Activated effector memory CD4-positive, alpha-beta T cell treated with Interleukin-2 at 50 U/mL for 16 hours (primary cell): ENCODE measurements at places on chromosomes 2 and 18.

- DNase-seq = no peak
Measured at GRCh38 chr2:119170504-119170903, 12.0 kb upstream of the C1QL2 start.

DNA sequence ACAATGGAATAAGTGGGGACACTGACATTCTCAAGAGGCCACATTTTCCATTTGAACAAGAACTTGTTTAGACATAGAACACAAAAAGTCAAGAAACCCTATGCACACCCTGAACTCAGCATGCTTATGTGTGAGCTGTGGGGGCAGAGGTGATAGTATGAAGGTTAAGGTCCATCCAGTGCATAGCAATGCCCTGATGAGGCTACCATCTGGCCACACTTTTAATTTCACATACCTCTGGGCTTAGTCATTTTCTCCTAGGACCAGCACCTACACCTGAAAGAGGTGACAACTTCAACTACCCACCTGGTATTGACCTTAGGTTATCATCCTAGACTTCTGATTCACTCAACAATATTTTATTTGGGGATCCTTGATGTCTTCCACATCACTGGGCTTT is 139.8 kb downstream of the PIK3C3 start:
- no peak for DNase-seq

- DNase-seq = no peak
Measured at GRCh38 chr2:39989888-39990287, 210.8 kb upstream of the THUMPD2 start.

- DNase-seq = no peak
Measured at GRCh38 chr2:101160454-101160853, 9.3 kb upstream of the TBC1D8 start.

DNA sequence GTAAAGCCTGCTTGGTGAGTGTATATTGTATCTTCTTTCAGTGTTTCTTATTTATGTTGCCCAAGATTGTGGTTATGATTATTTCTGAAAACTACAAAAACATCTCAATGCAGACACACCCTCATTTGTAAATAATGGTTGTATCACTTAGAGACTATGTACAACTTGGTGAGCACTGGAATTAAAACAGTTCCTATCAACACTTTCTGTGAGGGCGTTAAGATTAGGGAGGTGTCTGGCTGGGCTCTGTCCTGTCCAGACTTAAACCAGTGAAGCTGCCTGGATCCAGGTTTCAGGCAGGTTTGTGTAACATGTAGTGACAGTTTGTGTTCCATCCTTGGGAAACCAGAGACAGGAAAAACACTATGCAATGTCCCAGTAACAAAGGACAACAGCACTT is 49.7 kb downstream of the CTAGE1 start:
- no peak for DNase-seq

- DNase-seq = no peak
Measured at GRCh38 chr2:35510636-35511035, 844.9 kb upstream of the CRIM1 start.

GRCh38 chr18:56172527-56172926 is 465.9 kb downstream of the TXNL1 start:
- no peak for DNase-seq

DNA sequence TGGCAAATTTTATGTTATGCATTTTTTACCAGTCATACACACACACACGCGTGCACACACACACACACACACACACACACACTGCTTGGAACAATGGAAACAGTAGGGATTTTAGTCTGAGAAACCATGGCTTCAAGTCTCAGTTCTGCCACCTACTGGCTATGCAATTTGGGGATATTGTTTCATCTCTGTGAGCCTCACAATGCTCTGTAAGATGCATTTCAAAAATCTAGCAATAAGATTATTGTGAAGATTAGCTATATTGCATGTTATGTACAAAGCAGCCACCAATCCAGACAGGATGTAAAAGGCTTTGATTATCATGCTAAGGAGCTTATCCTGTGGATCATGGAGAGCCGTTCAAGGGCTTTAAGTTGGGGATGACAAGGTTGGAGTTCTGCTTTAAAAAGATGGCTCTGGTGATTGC is 401.4 kb downstream of the NBAS start:
- DNase-seq = no peak

DNA sequence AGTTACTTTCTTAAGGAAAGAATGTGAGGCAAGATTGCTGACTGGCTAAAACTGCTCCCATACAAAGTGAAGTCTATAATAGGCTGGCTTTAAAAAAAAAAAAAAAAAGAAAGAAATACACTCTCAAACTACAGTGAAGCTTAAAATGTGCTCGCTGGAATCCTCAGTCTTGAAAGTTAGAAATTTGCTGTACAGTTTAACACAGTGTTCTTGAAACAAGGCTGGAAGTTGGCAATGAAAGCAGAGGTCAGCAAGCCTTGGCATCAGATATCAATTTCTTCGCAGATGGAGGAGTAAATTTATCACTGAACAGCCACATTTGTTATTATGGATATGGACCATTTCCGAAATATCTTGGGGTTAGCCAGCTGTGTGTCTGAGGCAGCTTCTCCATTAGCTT is 392.9 kb downstream of the ZNF516 start:
- DNase-seq = no peak

DNA sequence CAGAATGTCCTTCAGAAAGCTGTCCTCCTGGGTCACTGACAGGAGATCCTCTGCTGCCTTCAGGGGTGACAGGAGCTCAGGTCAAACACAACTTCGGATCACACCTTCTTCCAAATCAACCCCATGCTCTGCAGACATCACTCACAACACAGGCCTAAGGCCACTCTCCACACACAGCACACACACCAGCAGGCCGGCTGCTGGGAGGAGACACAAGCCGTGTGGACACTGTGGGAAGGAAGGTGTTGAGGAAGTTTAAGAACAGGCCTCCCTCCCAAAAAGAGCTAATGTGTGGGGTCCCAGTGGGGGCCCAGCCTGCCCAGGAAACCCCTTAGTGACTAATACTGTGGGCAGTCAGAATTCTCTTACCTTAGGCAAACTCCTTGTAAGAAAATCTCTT is 290.3 kb upstream of the ID2 start:
- DNase-seq = no peak

DNA sequence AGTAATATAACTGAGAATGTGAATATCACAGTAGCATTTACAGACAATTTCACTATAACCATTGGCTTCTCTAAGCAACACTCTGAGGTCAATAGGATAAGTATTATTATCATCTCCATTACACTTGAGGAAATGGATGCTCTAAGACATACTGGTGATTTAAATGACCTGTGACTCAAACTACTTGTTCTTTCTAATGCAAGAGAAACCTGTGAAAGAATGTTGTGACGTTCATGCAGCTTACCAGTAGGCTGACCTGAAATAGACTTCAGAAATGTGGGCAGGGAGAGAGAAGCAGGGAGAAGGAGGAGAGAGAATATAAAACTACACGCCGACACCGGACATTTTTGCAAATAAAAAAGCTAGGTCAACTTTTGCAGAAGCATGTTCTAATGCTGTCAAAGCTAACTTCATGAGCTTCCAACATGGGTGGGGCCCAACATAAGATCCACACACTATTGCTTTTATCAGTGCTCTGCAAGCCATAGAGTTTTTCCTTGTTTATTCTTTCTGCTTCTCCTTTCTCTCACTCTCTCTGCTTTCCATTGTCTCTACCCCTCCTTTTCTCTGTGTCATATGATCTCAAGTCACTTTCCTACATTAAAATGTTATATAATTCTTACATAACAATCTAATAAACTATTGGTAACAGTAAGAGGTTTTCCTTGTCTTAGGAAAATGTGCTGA is 217.6 kb upstream of the FN1 start:
- DNase-seq = no peak

- DNase-seq = no peak
Measured at GRCh38 chr2:120539424-120539936, 193.5 kb downstream of the INHBB start.

DNA sequence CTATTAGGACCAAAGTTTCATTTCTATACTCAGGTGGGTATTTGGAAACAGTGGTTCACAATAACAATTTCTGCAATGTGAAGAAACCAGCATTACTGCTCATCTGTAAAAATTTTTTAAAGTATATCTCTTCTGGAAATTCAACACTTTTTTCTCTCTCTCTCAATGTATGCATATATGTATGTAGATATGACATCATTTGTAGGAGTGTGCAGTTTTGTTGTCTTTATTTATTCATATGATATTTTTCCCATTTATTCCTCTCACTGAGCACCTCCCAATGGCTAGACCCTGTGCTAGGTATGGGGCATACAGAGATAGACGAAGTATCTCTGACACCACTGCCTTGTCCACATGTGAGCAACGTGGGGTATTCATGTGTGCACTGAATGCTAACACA is 58.3 kb downstream of the RDH14 start:
- DNase-seq = no peak

DNA sequence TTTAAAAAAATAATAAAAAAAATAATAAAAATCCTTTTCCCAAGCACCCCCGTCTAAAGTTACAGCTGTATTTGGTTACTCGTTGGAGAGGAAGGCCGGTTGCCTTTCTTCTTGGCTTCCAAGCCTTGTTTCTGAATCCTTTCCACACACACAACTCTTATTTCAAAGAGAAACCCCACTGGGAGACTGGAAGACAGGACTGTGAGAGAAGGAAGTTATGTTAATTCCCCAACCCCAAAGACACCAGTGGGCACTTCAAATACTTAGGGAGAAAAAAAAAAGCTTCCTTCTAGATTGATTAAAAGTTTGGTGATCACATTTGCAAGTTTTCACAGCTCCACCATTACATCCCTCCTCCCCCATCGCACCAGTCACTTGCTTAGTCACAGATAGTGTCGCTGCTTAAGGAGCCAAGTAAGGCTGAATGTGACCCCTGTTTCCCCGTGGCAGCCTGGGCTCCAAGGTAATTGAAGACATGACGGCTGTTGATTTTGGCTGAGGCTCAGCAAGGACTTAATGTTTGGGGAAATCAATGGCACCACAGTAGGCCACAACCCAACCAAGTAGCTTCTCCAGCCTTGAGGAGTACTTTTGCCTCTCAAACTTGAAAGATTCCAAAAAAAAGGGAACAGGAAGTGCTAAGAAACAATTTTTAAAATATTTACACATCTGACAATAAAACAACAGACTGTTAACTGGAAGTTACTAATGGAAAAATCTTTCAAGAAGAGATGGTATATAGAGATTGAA is 40.8 kb upstream of the FRZB start:
- no peak for DNase-seq

- no peak for DNase-seq
Measured at GRCh38 chr2:67984600-67984999, 78.2 kb downstream of the C1D start.

- DNase-seq = no peak
Measured at GRCh38 chr2:158999458-158999857, 31.0 kb downstream of the TANC1 start.

GRCh38 chr2:220857368-220857767 is 714.7 kb downstream of the EPHA4 start:
- no peak for DNase-seq

DNA sequence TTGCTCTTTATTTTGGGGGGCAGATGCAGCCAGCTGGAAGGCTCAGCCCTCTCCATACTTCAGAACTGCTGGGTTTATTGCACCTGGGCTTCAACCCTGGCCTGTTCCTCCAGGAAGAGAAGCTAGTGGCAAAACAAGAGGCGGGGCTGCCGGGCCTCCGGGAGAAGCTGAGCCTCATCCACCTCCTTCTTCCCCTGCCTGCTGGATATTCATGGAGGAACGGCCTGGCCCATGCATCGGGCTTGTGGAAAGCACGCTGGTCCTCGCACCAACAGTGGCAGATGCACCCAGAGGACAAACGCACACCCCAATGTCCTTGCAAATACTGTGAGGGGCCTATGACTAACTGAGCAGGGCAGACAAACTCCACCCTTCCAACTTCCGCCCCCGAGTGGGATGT is 30.6 kb downstream of the FAM178B start:
- no peak for DNase-seq

DNA sequence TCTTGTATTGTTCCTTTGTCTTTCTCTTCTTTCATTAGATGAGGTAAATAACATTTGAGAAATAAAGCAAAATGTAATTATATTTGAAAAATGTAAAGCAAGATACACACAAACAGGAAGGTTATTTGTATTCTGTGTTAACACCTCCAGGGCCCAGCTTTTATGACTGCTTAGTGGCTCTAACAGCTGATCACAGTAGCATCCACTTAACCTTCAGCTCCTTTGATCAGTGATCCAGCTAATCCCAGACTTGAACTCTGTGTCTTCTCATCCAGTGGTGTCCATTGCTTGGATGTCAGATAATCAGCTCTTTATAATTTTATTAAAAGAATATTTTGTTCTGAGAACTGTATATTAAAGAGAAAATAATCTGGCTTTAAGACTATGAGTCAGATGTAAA is 44.5 kb downstream of the PSMD14 start:
- no peak for DNase-seq

- DNase-seq = no peak
Measured at GRCh38 chr18:23143815-23144261, 8.6 kb downstream of the CABLES1 start.

DNA sequence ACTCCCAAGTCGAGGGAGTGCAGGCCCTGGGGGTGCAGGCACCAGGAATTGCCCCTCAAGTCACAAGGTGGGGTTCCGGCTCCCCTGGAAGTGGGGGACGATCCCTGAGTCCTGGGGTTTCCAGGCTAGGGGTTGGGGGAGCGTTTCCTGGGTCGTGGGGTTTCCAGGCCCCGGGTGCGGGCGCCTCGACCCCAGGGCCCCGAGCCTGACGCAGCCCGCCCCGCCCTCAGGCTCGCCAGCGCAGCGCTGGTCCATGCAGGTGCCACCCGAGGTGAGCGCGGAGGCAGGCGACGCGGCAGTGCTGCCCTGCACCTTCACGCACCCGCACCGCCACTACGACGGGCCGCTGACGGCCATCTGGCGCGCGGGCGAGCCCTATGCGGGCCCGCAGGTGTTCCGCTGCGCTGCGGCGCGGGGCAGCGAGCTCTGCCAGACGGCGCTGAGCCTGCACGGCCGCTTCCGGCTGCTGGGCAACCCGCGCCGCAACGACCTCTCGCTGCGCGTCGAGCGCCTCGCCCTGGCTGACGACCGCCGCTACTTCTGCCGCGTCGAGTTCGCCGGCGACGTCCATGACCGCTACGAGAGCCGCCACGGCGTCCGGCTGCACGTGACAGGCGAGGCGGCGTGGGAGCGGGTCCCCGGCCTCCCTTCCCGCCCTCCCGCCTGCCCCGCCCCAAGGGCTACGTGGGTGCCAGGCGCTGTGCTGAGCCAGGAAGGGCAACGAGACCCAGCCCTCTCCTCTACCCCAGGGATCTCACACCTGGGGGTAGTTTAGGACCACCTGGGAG is 12.0 kb downstream of the SIGLEC15 start:
- DNase-seq = peak; percentile 8

- no peak for DNase-seq
Measured at GRCh38 chr18:50011813-50012435, 183.0 kb downstream of the MYO5B start.
